ENCODE measurements at places on chromosomes 12 and 14. TPM values are rescaled to one million over a fixed set of nuclear protein-coding genes. Genes with fewer than 3 reads are reported as not detected.

The LHX5 gene
- not detected for total RNA-seq

The KRT78 gene
- total RNA-seq: not detected

The OR6C2 gene
- total RNA-seq: not detected

The LRRC10 gene
- 40.5 TPM for total RNA-seq

The MEG3 gene
- 24.7 TPM for total RNA-seq

The CD9 gene
- total RNA-seq: 51.9 TPM

The WIF1 gene
- total RNA-seq: not detected

The PIWIL1 gene
- not detected for total RNA-seq

The SIX4 gene
- total RNA-seq: 1.6 TPM

The SYCP3 gene
- not detected for total RNA-seq

The PLBD1 gene
- total RNA-seq: 23.8 TPM

The ITPK1 gene
- total RNA-seq: 115 TPM

The AQP2 gene
- not detected for total RNA-seq

The HOXC12 gene
- total RNA-seq: not detected

DNA sequence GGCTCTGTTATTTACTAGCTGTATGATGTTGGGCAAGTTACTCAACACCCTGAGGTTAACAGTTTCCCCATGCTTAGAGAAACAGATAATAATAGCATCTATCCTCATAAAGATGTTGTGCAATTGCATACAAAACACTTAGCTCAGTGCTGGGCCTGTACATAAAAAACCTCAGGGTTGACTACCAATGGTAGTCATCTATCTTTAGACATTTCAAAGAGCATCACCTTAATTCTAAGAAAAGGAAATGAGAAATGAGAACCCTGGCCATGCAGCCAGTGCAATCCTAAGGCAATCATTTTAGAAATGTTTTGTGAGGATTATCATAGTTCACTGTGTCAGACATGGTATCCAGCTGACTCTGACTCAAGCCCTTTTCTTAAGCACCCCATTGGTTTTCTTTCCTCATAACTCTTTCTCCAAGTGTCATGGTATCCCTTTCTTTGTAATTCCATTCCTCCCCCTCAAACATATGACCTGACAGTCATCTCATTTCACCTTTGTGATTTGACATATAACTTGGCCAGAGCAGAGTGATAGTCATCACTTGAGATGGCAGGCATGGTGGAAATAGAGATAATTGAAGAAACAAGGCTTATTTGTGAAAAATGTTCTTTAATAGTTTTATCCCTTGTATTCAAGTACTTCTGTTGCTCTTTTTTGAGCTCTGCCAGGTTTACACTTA is 29.5 kb upstream of the OSBPL8 start:
- DNase-seq: no peak

GRCh38 chr14:29805415-29806123 is 122.1 kb downstream of the PRKD1 start:
- DNase-seq: peak; percentile 81

DNA sequence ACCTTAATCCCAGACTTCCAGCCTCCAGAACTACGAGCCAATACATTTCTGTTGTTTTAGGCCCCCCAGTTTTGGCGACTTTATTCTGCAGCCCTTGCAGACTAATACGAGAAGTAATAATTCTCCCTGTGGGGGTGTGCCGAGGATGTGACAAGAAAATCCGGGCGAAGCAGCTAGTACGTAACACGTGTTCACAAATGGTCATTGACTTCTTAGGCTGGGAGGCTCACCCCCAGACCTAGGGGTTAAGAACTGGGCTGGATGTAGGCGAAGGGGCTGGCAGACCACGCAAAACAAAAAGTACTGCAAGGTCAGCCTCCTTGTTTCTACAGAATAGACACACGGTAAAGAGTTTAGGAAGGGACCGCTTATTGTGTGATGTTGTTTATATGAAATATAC is 69.8 kb upstream of the ESRRB start:
- DNase-seq: no peak

DNA sequence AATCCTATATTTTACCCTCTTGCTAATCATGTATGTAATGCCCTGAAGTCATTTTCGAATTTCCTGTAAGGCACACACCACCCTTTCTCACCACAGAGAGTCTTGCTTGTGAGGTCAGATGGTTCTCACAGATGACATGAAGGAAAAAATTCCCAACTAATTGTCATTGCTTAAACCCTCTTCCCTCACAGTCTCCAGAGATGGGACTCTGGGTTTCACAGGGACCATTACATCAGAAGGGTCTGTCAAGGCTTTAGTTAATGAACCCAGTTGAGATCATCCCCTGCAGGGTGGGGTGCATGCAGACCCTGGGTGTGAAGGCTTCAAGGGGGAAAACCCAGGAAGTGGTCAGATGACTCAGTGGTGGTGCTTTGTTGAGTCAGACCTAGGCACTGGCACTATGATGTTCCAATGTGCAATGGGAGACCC is 229.6 kb downstream of the BCAT1 start:
- no peak for DNase-seq

DNA sequence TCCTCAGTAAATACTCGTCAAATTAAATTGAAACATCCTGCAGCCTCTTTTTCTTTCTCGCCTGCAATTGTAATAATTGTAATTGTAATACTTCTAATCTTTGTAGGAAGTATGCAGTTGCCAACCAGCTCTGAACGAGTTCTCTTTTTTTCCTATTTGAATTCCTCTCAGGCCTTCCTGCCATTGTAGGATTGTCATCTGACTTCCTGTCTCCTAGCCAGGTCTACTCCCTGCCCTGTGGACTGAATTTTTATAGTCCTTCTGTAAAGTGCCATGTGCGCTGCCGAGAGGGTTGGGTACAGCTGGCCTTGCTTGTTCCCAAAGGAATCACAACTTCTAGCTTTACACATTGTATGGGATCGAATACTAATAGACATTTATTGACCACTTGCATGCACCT is 183.3 kb downstream of the SSPN start:
- DNase-seq: no peak

DNA sequence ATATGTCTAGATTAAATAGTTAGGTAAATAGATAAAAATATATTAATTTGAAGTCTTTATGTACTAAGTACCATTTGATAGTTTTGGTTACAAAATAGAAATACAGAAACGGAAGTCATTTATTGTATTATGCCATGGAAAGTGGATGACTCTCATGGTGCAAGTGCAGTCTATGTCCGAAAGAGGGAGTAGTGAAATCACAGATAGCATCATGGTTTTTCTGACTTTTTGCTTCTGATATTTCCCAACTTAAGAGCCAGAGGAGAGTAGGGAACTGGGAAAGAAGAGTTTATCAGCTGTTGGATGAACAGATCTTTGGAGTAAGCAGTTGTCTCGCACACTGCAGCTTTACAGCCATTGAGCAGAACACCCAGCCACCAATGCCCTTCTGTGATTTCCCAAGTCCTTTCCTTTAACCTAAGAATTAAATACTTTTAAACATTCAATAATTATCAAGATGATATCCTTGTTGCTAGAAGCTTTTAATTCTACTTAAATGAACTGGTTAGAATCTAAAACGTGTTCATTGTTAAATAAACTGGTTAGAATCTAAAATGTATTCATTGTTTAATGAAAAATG is 18.4 kb upstream of the SRGAP1 start:
- DNase-seq: no peak

DNA sequence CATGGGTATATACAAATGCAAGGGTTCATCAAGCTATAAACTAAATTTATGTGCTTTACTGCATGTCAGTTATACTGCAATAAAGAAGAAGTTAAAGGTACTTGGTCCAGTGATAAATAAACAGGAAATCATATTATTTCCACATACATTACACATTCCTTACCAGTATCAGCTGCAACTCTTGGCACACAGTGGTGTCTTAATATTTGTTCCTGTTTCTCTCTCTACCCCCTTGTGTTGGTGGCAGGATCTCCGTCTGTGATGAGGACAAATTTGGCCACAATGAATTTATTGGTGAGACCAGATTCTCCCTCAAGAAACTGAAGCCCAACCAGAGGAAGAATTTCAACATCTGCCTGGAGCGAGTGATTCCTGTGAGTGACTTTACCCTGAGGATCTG is 19.2 kb upstream of the OAS1 start:
- DNase-seq: no peak

- no peak for DNase-seq
These were observed 277.7 kb downstream of the TMTC2 start for GRCh38 chr12:82964446-82964845.

GRCh38 chr14:20606902-20607242 is 15.7 kb upstream of the RNASE12 start:
- no peak for DNase-seq

GRCh38 chr12:26231470-26231869 is 36.1 kb downstream of the SSPN start:
- DNase-seq: no peak

DNA sequence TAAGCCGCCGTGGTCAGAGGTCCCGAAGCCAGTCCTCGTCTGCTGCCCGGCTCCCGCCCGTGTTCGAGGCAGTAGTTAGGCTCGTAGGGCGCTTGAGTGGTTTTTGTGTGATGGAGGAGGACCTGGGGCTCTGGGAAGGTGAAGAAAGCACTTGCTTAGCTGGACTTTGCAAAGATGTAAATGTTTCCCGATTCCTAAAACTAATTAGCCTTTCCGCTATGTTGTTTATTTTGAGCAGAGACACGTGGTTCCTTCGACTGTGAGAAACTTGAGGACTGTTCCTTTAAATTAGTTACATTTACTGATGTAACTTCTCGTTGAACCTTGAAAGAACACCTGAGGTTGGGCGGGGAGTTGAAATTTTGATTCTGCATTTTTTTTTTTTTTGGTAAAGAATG is 33.9 kb downstream of the MIA2 start:
- DNase-seq: no peak

DNA sequence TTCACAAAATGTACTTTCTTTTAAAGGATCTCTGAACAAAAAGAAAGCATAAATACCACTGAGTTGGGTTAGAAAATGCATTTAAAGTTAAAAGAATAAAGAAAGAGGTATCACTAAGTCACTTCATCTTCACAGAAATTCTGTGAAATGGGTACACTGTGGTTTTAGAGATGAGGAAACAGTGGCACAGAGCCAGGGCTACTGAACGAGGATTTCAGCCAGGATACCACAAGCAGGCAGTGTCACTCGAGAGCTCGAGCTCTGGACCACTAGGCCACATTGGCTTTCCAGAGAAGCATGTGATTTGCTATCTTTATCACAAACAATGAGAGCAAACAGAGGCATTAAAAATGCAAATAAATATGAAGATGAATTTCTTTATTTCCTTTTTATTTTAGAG is 51.0 kb downstream of the WDHD1 start:
- no peak for DNase-seq

- peak; percentile 70 for DNase-seq
These were observed 101.9 kb upstream of the RTL1 start for GRCh38 chr14:101005447-101005846.

GRCh38 chr14:49206828-49207227 is 379.4 kb downstream of the RPS29 start:
- DNase-seq: no peak

- no peak for DNase-seq
These were observed 44.7 kb downstream of the ABCD2 start for GRCh38 chr12:39574785-39575497.

GRCh38 chr14:81903477-81903876 is 369.8 kb upstream of the SEL1L start:
- no peak for DNase-seq

GRCh38 chr14:96094211-96094610 is 55.0 kb downstream of the C14orf132 start:
- no peak for DNase-seq

Data from Right ventricle myocardium superior (tissue), 1 donor.